ENCODE measurements at places on chromosomes 7 and 10. TPM values are rescaled to one million over a fixed set of nuclear protein-coding genes. Genes with fewer than 3 reads are reported as not detected.

DNA sequence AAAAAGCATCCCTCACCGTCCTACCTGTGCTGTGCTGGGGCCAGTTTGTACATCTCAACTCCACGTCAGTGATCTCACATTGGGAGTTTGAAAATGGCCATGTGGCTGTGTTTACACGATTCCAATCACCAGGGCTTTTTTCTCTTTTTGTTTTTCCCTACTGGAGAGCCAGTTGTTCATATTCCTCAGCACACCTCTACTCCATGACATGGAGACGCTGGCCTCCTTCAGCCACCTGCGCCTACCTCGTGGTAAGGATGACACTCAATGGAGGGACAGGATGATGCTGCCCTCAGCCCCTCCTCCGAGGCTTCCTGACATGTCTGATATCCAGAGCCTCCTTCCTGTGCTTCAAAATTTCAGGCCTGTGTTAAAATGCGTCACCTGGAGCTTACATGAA is 10.3 kb downstream of the CLRN3 start:
- DNase-seq = no peak

ZNF485 gene
- polyA plus RNA-seq = 4.9 TPM

GRCh38 chr7:115869190-115869589 is 161.4 kb downstream of the TFEC start:
- DNase-seq = no peak

VAX1 gene
- polyA plus RNA-seq = not detected

DNA sequence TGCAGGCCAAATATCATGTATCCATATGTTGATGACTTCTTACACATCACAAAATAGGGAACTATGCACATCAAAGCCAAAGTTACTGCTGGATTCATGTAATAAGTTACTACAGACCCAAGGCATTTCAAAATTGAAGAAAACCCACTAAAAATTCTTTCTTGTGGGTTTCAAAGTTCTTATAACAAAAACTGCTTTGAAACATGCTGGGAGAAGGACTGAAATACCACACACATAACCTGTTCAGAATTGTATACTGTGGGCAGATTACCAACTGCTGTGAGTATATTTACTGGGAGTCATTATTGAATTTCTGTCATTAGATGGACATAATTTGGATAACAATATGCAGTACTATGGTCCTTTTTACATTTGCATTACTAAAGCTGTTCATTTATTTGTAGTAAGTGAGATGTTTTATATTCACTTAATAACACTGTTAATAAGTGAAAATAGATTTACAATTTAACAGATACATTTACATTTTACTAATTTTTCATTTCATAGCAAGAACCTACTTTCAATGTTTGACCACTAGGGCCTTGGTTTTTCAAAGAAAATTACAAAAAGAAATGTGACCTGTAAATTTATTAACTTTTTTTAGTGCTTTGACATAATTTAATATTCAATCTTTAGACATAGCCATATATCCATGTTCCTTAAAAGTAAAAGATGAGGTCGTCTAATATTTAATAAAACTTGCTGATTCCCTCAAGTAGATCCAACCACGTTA is 132.6 kb downstream of the MAGI2 start:
- no peak for DNase-seq

SPDYE1 gene
- polyA plus RNA-seq = 0.62 TPM

Data from right renal cortex interstitium (tissue), 3 donors.